ENCODE measurements at places on chromosomes 4 and X.

GRCh38 chr4:153346563-153346962, 2.1 kb downstream of the MND1 start:
- no peak for DNase-seq

GRCh38 chr4:54384563-54384962, 155.5 kb downstream of the PDGFRA start:
- DNase-seq = peak; percentile 3

DNA sequence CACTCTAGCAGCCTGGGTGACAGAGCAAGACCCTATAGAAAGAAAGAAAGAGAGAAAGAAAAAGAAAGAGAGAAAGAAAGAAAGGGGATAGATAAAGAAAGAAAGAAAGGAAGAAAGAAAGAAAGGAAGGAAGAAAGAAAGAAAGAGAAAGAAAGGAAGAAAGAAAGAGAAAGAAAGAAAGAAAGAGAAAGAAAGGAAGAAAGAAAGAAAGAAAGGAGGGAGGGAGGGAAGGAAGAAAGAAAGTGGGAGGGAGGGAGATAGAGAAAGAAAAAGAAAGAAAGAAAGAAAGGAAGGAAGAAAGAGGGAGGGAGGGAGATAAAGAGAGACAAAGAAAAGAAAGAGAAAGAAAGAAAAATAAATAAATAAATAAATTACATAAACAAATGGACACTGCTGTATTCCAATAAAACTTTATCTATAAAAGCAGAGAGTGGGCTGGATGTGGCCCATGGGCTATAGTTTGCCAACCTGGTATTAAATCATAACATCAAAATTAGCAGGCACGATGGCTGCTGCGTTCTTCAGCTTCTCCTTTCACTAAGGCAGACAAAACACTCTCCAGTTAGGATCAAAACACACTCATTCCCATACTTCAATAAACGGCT, 165.0 kb downstream of the ZNF674 start:
- DNase-seq = no peak

DNA sequence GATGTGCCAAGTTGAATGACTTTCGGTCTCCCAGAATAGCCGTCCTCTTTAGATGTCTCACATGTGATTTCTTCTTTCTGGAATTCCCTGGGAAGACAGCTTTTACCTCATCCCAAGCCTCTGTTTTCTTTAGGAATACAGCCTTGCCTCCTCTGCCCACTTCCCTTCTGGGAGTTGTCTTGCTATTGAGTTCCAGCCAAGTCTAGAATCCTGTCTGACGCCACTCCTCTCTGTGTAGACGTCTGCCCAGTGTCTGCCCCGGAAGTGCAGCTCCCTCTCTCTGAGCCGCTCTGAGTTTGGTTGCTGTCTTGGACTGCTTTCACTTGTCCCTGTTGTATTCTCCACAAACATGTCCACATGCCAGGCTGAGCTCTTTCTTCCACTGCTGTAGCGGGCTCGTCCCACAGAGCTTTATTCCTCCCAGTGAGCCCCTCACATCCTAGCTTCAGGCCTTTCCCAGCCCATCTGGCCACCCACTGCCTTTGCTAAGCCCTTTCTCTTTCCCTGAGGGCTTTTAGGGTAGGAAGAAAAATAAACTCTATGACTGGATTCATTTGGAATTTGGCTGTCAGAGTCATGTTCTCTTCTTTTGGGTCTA, 9.0 kb upstream of the IGFBP7 start:
- no peak for DNase-seq

GRCh38 chrX:40088803-40089540, 8.8 kb downstream of the BCOR start:
- no peak for DNase-seq

DNA sequence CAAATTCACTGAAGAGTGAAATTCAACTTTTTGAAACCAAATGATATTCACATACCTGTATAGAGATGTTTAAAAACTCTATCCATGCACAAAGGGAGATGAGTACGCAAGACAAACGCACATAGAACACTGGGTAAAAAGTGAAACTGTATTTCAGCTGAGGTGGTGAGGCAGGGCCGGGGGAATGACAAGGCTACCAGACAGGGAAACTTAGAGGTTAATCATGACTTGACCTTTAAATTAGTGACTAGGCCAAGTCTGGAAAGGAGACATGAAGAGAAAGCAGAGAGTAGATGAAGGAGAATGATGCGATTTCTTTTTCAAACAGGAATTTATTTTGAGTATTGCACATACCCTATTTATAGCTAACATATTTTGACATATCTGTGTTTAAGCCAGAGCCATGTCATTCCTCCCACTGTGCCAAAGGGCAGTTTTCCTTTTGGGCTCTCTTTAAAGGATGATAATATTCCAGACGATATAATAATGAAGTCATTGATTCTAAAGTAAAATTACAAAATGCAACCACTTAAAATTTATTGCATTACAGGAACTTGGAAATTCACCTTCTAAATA, 49.4 kb downstream of the ARHGEF6 start:
- no peak for DNase-seq

DNA sequence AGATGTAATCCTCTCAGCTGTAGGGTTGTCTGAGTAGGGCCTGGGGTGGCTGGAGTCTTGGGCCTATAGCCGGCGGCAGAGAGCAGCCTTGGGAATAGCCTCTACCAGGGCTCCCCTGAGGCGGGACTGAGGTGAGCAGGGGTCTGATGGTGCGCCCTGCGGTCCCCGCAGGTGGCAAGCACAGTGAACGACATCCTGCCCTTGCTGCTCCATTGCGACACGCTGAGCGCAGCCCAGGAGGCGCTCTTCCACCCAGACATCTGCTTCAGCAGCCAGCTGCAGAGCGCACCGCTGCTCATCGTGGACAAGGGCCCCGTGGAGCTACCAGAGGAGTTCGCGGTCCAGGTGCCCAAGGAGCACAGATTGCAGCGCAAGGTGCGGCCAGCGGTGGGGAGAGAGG, 317.0 kb downstream of the ADGRL3 start:
- DNase-seq = no peak

DNA sequence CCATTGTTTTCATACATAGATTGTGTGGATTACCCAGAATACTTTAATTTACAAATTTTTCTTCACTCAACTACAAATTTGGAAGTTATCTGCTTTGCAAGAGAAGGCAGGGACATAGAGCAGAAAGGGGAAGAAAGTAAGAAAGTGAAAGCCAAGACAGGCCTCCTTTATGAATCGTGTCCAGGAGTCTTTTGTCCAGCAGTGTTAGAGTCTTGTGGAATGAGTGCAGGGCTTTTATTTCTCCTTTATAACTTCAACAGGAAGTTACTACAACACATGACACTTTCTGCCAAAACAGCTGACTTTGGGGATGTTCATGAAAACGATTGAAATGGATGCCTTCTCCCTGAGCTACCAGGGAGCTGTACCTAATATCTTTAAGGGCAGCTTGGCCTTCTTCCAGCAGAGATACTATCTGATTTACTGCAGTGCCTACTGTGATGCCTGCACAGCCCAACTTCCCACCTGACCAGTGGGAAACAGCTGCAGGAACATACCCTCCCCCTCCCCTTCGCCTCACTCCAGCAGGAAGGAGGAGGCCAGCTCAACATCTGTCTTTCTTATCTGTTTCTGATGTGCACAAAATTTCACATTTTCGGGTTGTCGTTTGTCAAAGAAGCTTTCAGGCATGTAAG, 557.7 kb upstream of the SLIT2 start:
- no peak for DNase-seq

GRCh38 chr4:52617336-52618020, 41.6 kb downstream of the USP46 start:
- no peak for DNase-seq

DNA sequence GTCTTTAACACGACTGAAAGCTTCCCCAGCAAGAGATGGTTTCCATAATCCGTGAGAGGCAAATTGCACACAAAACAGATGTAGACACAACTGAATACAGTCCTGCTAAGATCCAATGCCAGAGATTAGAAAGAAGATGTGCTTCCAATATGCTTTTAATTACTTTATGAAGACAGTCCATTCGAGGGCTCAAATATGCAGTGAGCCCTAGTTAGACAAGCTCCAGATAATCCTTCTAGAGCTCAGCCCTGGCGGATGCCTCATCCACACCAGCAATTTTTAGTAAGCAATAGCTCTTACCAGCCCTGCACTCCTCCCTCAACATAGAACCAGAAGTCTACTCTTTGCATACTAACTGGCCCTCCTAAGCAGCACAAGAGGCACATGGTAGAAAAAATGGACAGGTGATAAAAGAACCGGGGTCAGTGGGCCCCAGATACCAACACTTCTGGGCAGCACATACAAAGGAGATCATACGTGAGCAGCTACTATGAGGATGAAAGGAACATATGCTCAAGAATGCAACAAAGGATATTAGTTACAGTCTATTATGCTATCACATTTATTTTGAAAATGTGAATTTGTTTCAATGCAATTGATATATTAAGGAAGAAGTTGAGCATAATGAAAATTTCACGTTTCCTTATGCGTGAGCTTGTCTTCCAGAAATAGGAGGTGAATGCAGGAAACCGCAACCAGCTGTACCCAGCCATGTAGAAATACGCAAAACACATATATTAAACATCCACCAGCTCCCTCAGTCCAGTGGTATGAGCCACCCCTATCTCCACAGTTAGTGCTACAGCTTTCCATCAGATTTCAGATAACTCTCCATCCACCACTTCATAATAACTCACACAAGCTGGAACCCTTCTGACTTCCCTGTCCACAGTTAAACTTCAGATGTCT, 34.3 kb downstream of the GPC4 start:
- no peak for DNase-seq
